Nephron progenitor cell (in vitro differentiated cells): ENCODE measurements at places on chromosomes 6 and 20.

- peaks cover 4% of the 10 kb centered on the region for H3K27me3 ChIP-seq
- no peak for DNase-seq
- H3K36me3 ChIP-seq, result peaks cover 3% of the 10 kb centered on the region
- no peak overlapping the region for H3K4me3 ChIP-seq
Measured at GRCh38 chr6:135056632-135057031, 2.0 kb upstream of the HBS1L start.

DNA sequence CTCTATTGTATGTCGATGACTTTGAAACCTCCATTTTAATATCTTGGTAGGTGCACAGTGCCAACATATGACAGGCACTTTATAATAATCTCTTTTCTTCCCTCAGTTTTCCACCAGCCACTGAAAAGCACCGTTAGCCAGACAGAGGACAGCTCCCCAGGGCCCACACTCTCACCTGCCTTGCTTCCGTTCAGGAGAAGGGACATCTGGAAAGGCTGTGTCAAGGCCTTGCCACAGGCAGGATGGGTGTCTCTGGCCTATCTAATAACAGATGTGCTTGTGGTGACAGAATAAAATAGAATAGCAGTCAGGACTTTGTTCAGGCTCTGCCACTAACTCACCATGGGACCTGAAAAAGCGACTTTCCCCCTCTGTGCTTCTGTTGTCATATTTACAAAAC lies 75.5 kb upstream of the CCDC167 start:
- H3K27me3 ChIP-seq, result peaks cover 34% of the 10 kb centered on the region
- H3K27ac ChIP-seq, result no peak overlapping the region
- H3K36me3 ChIP-seq, result no peaks in the 10 kb centered on the region
- peaks cover 33% of the 10 kb centered on the region for H3K4me1 ChIP-seq
- H3K4me3 ChIP-seq, result no peak overlapping the region
- no peak for DNase-seq

GRCh38 chr6:163712566-163712961 lies 298.0 kb downstream of the QKI start:
- H3K36me3 ChIP-seq, result no peaks in the 10 kb centered on the region
- no peak overlapping the region for H3K4me3 ChIP-seq
- H3K4me1 ChIP-seq, result peaks cover 21% of the 10 kb centered on the region
- H3K27me3 ChIP-seq, result peaks cover 8% of the 10 kb centered on the region
- H3K27ac ChIP-seq, result no peak overlapping the region

GRCh38 chr6:157335829-157336228 lies 12.5 kb upstream of the TMEM242 start:
- H3K36me3 ChIP-seq, result no peaks in the 10 kb centered on the region
- no peak overlapping the region for H3K4me3 ChIP-seq
- no peak for DNase-seq
- peaks cover 29% of the 10 kb centered on the region for H3K27me3 ChIP-seq
